Hematopoietic multipotent progenitor cell treated with erythropoietin and hydrocortisone succinate and interleukin-3 and kit ligand, for 17 days (in vitro differentiated cells): ENCODE measurements at places on chromosomes 2 and 18.

DNA sequence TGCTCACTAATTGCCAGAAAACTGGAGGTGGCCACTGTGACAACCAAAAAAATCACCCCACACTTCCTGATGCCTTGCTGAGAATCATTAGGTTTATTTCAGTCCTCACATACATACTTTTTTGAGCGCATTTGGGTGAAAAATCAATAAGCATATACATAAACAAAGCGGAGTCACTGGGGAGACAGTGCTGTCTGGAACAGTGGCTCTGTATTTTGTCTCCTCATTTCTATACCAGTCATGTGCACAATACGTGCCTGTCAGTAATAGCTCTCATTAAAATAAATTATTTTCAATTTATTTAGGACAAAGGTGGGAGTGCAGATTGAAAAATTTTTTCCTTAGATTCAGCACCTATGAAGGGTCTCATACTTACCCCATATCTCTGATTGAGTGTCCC lies 48.2 kb downstream of the CXCR4 start:
- no peak for DNase-seq

DNA sequence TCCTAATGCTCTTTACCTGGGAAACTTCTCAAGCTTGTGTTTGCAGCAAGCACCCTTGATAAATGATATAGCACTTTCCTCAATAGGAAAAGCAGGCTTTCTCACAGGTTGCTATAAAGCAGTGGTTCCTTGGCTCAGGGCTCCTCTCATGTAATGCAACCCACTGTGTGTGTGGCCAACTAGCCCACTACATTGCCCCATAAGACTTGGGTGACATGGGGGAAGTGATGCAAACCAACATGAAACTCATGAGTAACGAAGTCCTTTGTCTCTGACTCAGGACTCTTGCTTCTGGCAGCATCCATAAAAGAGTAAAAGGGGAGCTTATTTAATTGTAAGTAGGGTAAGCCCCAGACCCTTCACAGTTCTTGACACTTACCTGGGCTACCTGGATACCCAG lies 106.9 kb downstream of the COL4A4 start:
- no peak for DNase-seq

GRCh38 chr2:145829931-145830330 lies 1310.0 kb upstream of the ZEB2 start:
- no peak for DNase-seq

GRCh38 chr2:231034291-231034882 lies 2.9 kb upstream of the C2orf72 start:
- no peak for DNase-seq

GRCh38 chr18:31702449-31702848 lies 18.1 kb upstream of the B4GALT6 start:
- DNase-seq, result no peak

- no peak for DNase-seq
These were observed 80.5 kb downstream of the DGKD start for GRCh38 chr2:233434666-233435330.

GRCh38 chr2:47301277-47301618 lies 101.7 kb upstream of the MSH2 start:
- DNase-seq, result no peak
